RPMI7951 (cell line): ENCODE measurements at places on chromosomes 2 and 18.

DNA sequence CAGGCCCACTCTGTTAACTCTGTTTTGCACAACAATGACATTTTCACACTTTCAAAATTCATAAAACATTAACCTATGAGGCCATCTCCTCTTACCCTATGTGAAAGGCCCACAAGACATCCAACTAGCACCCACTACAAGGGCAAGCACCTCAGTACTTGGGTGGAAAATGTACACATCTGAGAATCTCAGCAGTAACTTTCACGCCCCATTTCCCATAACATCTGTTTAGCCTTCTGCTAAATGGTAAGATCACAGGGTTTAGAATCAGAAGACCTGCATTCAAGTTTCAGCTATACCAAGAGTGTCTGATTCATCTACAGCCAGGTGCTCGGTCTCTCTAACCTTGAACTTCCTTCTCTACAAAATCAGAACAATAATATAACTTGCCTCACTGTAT, 89.2 kb downstream of the SP100 start:
- no peak for DNase-seq

GRCh38 chr2:233400341-233400740, 46.0 kb downstream of the DGKD start:
- no peak for DNase-seq

GRCh38 chr2:147450661-147451510, 393.9 kb upstream of the ACVR2A start:
- DNase-seq: no peak

DNA sequence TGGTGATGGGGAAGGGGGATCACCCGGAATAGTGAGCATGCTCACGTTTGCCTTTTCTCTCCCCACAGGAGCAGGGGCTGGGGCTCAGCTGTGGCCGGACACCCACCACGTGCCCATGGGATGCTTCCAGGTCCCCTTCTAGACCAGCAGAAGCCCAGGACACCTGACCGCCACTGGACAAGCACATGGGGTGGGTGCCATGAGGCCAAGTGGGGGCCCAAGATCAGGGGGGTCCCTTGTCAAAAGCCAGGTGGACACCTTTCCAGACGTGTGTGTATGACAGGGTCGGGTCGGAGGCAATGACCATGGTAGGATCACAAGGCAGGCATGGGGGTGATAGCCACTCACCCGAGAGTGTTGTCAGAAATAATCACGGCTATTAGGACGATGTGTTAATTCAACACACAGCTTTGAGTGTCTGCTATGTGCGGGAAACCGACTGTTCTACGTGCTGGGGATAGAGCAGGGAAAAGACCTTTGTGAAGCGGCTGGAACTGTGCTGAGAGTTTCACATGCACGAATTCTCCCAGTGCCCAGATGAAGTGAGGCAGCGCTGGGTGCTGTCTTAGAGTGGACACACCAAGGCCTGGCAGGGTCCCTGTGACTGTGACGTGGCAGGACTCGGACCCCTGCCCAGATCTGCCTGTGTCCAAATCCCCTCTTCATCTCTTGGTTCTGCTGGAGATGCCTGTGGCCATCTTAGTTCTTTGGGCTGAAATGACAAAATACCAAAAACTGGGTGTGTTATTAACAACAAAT, 244.7 kb downstream of the NDUFA10 start:
- no peak for DNase-seq

DNA sequence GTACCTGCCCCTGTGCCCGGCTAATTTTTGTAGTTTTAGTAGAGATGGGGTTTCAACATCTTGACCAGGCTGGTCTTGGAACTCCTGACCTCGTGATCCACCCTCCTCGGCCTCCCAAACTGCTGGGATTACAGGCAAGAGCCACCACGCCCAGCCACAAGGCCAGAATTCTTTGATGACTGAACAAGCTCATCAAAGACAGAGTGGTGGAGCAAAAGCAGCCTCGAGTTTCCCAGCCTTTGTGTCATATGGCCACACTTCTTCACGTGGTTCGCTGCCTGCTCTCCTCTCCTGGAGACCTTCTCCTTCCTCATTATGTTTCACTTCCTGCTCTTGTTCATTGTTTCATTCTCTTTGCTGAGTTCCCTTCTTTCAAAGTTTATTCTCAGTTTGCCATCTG, 9.9 kb upstream of the NPC1 start:
- no peak for DNase-seq

DNA sequence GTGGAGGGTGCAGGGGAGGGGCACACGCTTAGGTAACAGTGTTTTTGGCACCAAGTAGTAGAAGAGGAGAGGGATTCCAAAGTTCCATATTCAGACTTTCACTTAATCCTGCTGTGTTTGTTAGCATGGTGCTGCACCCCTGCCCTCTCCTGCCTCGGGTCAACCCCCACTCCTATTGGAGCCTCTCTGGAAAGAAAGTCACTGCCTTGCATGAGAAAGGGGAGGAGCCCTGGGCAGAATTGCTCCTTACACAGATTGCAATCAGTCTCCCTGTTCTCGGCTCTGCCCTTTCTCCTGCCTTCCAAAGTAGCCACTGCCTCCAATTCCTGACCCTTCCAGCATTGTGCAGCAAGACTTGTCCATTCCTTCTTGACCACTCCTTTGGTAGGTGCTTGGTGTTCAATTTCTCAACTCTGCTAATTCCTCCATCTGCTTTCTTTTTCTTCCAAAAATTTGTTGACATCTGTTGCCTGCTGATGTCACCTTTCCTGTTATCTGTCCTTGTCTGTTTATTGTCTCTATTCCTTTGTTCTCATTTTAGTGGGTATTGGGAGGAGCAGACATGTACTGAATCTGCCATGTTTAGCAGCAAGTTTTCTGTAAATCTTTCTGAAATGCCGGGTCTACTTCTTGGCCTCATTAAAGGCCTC, 225.4 kb downstream of the LOXHD1 start:
- no peak for DNase-seq

DNA sequence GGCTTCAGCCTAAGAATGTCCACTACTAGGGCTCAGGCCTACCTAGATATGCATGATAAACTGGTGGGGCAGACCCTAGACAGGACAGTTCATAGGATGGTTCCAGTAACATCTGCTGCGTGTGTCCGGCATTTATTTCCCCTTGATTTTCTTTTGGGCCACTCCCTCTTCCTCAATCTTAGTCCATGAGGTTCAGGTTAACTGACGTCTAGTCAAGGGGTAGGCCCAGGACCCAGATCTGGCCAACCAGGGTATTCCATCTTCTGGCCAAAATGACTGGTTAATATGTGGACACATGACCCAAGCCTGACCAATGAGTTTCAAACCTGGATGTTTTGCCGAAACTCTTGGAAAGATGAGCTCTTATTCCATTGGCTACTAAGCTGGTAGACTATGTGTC, 15.2 kb downstream of the TMEM247 start:
- no peak for DNase-seq

DNA sequence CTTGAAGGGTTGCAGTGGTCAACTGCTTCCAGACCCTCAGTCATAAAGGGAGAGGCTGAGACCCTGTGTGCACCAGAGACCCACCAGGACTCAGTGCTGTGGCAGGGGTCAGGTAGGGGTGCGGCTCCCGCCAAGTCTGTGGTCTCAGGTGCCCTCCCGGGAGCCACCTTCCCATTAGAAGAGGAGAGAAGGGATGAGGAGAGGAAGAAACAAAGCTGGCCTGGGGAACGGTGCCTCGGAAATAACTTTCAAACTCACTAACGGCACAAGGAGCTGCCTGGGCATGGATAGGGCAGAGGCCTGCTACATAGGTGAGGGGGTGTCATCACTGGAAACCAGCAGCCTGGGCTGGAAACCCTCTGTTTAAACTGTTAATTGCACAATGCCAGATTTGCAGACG, 84.9 kb downstream of the TPO start:
- no peak for DNase-seq

GRCh38 chr18:37182340-37183135, 353.6 kb downstream of the KIAA1328 start:
- no peak for DNase-seq

DNA sequence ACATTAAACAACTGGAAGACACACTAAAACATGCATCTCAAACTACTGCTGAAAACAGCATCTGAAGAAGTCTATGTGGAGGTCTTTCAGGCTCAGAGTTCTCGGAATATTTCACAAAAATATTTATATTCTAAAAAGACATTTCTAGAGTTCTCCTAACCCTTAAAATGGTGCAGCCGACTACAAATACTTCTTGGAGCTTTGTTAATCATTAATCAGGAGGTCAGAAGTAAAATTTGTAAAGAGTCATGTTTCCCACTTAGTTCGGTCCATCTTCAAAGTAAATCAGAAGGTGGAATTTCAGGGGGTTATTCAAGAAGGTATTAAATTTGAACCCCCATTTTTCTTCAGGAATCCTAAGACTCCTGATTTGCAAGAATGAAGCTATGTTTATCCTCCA, 72.7 kb downstream of the FAM228A start:
- no peak for DNase-seq

GRCh38 chr2:133942398-133942797, 311.5 kb upstream of the MGAT5 start:
- DNase-seq: no peak

GRCh38 chr2:33144243-33144642, 197.5 kb downstream of the LTBP1 start:
- DNase-seq: peak; percentile 23

DNA sequence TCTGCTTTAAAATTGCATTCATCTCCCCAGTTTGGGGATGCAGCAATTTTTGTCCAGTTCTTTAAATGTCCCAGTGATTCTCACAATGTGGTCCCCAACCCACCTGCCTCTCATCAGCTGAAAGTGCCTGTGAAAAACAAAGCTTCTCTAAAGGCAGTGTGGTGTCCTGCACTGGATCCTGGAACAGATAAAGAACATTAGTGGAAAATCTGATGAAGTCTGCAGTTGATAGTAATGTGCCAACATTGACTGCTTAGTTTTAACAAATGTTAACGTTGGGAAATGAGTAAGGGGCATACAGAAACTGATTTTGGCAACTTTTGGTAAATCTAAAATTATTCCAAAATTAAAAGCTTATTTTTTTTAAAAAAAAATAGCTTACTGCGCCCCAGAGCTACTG, 9.3 kb downstream of the FZD5 start:
- DNase-seq: no peak

DNA sequence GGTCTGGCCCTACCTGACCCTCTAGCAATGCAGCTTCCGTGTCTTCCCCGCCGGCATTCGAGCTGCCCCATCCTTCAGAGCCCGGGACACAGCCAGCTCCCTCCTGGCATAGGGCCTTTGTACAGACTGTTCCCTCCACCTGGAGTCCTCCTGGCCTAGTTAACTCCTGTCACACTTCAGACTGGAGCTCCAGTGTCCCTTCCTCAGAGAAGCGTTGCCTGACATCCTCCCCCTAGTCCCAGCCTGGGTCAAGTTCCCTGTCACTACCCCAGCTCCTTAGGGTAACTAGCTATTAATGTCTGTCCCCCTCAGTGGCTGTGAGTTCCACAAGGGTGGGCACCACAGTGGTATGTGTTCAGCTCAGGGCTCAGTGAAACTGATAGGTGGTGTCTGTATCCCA, 45.5 kb upstream of the LOXHD1 start:
- DNase-seq: no peak

GRCh38 chr2:75268112-75268511, 68.8 kb upstream of the TACR1 start:
- DNase-seq: no peak

GRCh38 chr2:203407496-203407895, 79.3 kb downstream of the ABI2 start:
- DNase-seq: no peak

- DNase-seq: no peak
Observed at GRCh38 chr2:117170897-117171296, 643.6 kb upstream of the DDX18 start.

GRCh38 chr18:22297008-22297407, 120.7 kb downstream of the CTAGE1 start:
- no peak for DNase-seq

GRCh38 chr2:36634981-36635597, 37.1 kb upstream of the FEZ2 start:
- DNase-seq: no peak

- DNase-seq: no peak
Observed at GRCh38 chr2:36423172-36423571, 67.6 kb downstream of the CRIM1 start.

- peak; percentile 37 for DNase-seq
Observed at GRCh38 chr2:197191177-197191939, 119.2 kb downstream of the ANKRD44 start.

GRCh38 chr2:74415762-74416395, 5.5 kb downstream of the C2orf81 start:
- no peak for DNase-seq

DNA sequence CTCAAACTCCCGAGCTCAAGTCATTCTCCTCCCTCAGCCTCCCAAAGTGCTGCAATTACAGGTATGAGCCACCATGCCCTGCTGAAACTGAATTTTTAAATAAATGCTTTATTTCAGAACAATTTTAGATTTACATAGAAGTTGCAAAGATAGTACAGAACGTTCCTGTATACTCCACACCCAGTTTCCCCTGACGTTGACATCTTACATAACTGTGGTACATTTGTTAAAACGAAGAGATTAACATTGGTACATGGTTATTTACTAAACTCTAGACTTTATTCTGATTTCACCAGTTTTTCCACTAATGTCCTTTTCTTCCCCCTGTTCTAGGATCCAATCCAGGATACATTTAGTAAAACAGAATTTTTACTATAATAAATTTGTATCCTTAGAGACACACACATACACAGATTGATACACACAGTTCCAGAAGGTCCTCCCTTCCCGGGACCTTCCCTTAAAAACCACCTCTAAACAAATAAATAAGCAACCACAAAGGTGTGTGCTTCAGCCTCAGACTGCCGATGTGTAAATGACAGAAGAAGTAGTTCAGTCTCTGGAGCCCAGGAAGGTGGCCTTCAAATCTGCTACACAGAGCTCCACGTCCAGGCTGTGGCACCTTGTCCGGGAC, 6.9 kb downstream of the NEU2 start:
- peak; percentile 26 for DNase-seq

DNA sequence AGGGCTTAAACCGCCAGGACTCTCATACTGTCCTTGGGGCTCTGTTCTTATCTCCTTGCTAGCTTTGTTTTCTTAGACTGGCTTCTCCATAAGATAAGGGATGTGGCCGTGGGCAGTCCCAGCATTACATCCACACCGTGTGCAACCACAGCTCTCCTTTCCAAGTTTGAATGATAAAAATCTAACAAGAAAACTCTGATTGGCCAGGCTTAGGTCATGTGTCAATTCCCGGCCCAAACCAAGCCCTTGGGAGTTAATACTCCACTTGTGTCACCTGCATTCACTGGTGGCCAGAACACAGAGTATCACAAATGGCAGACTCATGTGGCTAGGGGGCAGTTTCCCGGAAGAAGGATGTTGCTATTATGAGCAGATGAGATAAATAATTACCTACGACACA, 43.2 kb upstream of the KDM3A start:
- peak; percentile 24 for DNase-seq

- no peak for DNase-seq
Observed at GRCh38 chr18:60698901-60699300, 326.3 kb upstream of the MC4R start.
